ENCODE measurements at places on chromosomes 2 and 18.

GRCh38 chr2:190159453-190159852, 96.9 kb upstream of the MSTN start:
- DNase-seq = peak; percentile 91

- DNase-seq = no peak
Observed at GRCh38 chr18:58492891-58493469, 135.9 kb downstream of the ALPK2 start.

DNA sequence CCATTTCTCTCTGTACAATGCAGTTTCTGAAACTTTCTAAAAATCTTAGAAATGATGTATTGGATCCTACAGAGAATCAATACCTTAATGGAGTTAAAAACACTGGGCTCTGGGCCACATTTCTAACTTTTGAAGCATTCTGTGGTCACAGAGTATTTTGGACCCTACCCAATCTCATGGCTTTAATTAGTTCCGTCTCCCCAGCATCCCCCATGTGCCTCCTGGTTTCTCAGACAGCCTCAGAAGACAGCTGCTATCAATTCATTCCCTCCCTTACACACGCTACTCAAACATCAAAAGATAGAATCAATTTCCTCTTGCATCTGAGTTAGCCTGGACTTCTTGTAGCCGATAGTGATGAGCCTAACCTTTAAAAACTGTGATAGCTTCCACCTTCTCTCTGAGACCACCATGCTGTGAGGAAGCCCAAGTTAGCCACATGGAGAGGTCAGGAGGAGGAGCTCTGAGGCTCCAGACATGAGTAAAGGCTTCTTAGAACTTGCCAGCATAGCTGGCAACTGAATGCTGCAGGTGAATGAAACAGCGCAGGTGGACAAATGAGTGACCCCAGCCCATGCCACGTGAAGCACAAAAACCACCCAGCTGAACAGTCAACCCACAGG, 10.4 kb downstream of the ADCY3 start:
- peak; percentile 80 for DNase-seq

GRCh38 chr2:70385204-70385603, 83.3 kb upstream of the FAM136A start:
- DNase-seq = no peak

- no peak for DNase-seq
Observed at GRCh38 chr2:39948016-39948719, 169.1 kb upstream of the THUMPD2 start.

- DNase-seq = no peak
Observed at GRCh38 chr18:45081566-45082181, 401.0 kb downstream of the SETBP1 start.

DNA sequence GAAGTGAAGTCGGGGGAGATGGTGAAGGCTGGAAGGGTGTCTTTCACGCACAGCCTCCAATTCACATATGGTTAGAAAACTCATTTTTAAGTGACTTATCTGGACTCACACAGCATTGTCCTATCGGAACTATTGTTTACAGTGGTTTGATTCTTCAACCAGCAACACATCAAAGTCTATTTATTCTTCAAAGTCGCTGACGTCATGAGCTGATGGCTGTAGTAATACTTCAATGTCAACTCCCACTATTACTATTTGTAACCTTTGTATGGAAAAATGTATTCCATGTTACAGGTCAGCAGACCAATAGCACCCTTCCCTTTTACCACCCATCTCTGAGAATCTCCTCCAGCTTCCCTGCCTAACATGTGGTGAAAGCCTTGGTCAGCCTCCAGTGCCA, 47.8 kb upstream of the TMEM163 start:
- no peak for DNase-seq

DNA sequence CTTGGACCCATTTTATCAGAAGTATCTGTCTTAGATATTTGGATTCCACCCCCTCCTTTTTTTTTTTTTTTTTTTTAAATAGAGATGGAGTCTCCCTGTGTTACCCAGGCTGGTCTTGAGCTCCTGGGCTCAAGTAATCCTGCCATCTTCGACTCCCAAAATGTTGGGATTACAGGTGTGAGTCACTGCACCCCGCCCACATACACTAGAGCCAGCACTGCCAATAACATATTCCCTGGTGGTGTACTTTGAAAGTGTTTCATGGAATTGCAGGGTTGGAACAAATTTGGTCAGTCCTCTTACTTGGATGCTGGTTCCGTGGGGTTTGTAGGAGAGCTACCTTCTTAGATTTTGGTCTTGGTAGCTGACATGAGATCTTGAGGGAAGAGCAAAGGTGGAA, 15.0 kb downstream of the PDCL3 start:
- no peak for DNase-seq

Data from fibroblast of gingiva (primary cell).